ENCODE measurements at places on chromosomes 16 and 17.

DNA sequence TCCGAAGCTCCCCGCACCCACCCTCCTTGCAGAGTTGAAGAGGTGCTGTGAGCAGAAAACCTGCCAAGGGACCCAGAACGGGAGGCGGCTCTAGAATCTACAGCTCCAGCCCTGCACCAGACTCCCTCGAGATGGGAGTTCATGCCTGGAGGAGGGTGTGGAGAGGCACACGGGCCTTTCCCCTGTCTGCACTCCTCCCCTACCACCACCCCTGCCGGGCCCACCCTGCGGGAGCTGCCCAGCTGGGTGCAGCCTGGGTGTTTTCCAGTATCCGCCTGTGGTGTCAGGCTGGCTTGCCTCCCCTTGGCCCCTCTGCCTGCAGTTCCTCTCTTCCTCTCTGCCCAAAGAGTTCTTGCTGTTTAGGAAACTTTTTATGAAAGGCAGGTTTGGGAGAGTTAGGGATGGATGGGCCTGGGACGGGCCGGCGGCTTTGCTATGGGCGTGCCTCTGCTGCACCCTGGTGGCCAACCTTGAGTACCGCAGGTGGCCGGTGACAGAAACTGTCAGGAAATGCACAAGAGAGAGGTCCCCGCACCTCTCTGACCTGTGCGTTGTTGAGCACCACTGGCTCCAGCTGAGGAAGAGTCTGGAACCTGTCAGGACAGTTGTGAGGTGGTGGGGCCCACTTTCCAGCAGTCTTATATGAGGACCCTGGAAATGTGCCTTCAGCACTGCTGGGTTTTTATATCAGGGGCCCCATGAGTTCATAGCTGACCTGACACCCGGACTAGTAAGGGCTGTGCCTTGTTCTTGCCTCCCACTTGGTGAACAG lies 354.1 kb downstream of the SEC14L1 start:
- DNase-seq = peak; percentile 86

- DNase-seq = no peak
Measured at GRCh38 chr17:28047806-28048205, 5.3 kb downstream of the NLK start.

DNA sequence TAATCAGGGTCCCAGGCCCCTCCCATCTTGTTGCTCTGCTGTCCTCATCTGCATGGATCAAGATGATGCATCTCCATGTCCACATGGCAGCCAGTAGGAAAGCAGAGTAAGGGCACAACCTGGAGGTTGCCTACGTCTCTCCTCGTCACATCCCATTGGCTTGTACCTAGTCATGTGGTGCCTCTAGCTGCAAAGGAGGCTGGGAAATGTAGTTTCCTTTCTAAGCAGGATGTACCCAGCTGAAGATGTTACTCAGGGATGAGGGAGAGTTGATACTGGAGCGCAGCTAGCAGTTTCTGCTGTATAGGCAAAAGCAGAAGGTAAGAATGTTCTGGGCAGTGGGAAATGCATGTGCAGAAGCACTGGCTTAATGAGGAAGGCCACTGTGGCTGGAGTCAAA lies 20.8 kb downstream of the ABCC1 start:
- DNase-seq = no peak

- DNase-seq = no peak
Measured at GRCh38 chr16:24507959-24508480, 31.3 kb upstream of the RBBP6 start.

DNA sequence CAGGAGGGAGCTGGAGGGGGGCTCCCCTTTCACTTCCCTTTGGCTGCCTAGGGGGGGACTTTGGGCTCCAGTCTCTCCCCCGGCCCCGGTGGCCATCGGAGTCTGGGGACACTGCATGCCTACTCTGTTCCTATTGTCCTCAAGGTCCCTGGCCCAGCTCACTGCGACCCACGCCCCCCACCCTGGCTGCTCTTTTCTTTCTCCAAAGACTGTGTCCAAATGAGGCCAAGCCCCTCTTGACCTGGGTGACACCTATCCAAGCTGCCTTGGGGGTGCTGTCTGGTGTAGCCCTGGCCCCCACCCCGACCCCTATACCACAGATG lies 12.9 kb downstream of the UBALD1 start:
- DNase-seq = no peak

- no peak for DNase-seq
Measured at GRCh38 chr17:11369575-11369974, 128.6 kb downstream of the SHISA6 start.

GRCh38 chr16:11201498-11202259 lies 54.3 kb downstream of the SOCS1 start:
- DNase-seq = no peak

GRCh38 chr17:17957584-17957916 lies 14.7 kb downstream of the TOM1L2 start:
- DNase-seq = no peak

- no peak for DNase-seq
Measured at GRCh38 chr16:19748389-19749168, 30.5 kb downstream of the IQCK start.

DNA sequence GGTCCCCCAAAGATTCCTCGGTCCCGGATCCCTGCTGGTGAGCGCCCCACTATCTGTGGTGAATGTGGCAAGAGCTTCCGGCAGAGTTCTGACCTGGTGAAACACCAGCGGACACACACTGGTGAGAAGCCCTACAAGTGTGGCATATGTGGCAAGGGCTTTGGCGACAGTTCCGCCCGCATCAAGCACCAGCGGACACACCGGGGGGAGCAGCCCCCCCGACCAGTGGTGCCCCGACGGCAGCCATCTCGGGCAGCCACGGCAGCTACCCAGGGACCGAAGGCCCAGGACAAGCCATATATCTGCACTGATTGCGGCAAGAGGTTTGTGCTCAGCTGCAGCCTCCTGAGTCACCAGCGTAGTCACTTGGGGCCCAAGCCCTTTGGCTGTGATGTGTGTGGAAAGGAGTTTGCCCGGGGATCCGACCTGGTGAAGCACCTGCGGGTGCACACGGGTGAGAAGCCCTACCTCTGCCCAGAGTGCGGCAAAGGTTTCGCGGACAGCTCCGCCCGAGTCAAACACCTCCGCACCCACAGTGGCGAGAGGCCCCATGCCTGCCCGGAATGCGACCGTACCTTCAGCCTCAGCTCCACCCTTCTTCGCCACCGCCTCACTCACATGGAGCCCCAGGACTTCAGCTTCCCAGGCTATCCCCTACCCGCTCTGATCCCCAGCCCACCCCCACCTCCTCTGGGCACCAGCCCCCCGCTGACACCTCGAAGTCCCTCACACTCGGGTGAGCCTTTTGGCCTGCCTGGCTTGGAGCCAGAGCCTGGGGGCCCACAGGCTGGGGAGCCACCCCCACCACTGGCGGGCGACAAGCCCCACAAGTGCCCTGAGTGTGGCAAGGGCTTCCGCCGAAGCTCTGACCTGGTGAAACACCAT lies 2.8 kb downstream of the ZNF48 start:
- no peak for DNase-seq

DNA sequence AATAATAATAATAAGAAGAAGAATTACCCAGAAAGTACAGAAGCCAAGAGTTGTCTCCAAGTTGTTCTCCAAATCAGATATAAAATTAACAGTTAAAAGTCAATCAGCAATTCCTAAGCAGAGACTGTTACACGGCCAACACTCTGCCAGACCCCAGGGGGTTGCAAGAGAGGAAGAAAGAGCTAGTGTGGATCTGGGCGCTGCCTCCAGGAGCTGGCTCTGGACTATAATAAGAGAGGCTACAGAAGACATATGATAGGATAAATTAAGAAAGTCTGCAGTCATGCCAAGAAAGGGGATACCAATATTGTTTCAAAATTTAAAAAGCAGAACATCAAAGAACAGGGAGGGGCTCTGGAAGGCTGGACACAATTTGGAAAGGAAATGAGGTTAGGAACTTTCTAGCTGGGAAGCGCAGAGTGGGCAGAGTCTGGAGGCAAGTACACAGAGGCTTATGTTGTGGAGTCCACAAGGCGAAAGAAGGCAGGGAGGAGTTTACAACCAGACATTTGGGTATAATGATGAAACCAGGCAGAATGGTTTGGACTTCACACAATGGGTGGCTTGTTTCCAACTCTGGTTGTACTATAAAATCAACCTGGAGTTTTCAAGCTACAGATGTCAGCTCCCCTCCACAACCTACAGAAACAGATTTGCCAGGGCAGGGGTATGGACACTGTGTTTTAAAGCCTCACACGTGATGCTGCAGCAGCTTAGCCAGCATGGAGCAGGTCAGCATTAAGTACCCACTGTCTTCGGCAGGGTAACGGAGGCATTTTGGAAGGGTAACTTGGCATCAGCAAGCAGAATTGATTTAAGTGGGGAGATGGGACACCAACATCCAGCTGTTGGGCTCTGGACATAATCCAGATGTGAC lies 49.4 kb downstream of the SLC39A11 start:
- DNase-seq = no peak

GRCh38 chr17:54749157-54749556 lies 151.5 kb upstream of the TOM1L1 start:
- no peak for DNase-seq

DNA sequence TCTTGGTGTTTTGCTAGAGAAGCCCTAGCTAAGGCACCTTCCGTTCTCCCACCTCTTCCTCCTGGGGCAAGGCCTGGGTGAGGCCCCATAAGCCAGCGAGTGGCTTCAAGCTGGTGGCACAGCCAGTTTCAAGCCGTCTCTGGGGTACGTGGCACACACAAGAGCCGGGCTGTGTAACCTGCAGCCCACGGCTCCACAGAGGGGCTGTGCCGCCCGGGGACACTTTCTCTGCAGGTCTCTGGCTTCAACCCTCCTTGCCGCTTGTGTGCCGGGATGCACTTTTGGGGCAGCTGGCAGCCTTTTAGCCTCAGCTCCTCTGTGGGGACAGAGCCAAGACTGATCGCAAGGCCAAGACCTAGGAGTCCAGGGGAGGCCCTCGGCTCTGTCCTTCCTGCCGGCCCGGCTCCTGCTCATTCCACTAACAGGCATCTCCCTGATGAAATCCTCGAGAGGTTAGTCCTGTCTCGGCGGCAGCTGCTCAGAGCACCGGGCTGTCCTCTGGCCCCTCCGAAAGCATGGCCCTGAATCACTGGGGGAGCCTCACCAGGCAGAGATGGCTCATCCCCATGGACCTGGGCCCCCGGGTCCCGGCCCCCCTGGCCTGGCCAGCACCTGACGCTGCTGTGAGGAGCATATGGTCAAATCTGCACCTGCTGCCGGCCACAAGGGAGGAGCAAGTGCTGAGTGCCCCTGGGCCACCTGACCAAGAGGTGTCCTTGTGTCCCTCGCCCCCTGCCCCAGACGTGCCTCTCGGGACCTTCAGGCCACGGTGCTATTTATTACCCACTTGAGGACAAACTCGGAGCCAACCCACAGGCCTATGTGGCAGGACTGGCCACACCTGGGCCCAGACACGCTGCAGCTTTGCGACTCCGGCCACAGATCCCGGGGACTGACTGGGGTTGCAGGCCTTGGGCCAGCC lies 98.5 kb downstream of the METRNL start:
- DNase-seq = peak; percentile 11

DNA sequence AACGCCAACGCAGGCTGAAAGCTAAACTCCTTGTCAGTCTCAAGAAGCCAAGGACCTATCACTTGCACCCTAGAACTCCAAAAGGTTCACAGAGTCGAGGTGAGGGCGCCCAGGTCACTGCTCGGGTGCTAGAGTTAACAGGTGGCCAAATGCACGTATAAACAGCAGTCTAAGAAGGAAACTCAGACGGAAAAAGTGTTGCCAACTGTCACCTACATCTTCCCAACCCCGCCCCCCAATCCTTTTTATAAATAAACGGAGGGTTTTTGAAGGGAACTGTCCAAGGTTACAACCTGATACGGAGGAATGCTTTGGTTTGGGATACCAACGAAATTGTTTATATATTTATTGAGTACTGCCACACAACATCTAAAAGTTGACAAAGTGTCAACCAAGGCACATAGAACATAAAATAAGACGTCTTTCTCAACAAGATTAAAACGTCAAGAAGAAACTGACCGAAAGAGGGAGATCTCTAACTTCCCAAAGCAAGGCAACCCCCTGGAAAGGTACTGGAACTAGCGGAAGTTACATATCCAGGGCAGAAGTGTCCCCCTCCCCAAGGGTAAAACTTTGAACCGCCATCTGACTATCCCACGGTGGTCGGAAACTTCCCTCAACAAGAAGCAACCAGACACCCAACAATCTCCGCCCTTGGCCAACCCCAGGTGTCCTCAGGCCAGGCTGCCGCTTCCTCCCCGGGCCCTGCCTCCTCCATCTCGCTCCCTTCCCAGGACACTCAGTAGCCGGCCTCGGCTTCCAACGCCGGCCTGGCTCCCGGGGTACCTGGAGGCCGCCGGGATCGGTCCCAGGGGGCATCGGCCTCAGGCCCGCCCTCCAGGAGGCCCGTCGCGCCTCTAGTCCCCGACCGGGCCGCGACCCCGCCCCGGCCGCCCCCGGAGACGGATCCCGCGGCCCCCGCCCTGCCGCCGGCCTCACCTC lies 982 bp downstream of the SPAG9 start:
- peak; percentile 71 for DNase-seq

DNA sequence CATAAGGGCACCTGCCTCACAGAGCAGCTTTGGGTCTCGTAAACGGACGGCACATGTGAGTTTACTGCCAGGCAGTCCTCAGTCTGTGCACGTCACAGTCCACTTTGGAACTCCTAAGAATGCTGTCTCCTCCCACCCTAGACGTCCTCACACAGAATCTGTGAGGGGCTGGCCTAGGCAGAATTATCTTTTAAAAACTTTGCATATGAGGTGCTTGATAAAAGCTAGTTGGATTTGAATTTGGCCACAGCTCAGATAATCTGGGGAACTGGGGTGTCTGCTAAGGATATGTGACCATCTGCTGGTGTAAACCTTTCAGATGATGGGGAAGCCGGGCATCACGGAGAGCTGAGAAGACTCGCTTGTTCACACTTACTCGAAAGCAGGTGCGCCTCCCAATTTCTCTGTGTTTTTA lies 64.4 kb downstream of the METRNL start:
- no peak for DNase-seq

DNA sequence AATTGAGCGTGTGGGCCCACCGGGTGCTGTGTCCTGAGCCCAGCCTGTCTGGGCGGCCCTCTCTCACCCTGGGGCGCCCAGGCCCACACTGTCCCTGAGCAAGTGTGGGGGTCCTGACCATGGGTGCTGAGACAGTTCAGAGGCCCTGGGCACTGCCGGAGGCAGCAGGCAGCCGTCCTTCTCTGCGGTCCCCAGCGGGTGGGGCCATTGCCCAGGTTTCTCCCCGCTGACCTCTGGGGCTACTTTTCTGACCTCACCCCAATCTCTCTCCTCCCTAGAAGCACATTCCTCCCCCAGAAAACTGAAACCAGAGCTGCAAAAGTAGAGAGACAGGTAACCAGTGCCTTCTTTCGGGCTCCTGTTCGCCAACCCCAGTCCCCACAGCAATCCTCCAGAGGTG lies 36.0 kb upstream of the PVALEF start:
- no peak for DNase-seq

GRCh38 chr16:84547546-84548061 lies 43.1 kb upstream of the MEAK7 start:
- DNase-seq = no peak

DNA sequence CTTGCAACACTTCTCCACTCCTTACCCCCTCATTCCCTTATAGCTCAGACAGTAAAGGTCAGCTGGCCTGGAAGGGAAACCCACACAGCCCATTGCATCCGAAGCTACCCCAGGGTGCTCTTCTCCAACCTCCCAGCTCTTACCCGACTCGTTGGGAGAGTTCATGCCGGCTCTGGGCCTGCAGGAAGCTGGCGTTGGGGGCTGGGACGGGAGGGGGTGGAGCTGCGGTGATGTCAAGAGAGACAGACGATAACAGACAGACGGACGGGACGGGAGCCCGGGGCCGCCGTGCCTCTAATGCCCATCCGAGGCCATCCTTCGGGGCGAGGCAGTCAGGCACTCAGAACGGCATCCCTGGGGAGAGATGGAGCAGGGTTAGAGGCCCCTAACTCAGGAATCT lies 6.1 kb downstream of the HDAC5 start:
- DNase-seq = no peak

All from Peyer's patch (tissue), 4 donors.